ENCODE measurements at places on chromosomes 3 and 15.

- peak; percentile 81 for DNase-seq
Measured at GRCh38 chr3:14452740-14453710, 50.6 kb downstream of the SLC6A6 start.

GRCh38 chr3:43858294-43858701 is 167.6 kb downstream of the ABHD5 start:
- DNase-seq: no peak

DNA sequence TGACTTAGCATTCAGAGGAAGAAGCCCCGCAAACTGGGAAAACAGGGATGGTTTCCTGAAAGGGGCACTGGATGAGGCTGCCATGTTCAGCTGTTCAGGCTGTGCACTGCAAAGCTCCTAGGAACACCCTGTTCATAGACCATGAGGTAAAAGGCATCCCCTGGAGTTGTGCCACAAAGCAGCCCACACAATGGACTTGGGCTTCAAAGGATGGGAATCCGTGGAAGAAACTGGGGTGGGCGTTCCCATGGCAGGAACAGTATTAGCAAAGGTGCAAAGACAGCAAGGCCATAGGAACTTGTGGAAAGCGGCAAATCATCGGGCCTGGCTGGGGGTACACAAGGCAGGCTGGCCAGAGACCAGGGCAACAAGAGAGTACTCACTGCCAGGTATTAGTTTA is 8.9 kb downstream of the OXTR start:
- no peak for DNase-seq

DNA sequence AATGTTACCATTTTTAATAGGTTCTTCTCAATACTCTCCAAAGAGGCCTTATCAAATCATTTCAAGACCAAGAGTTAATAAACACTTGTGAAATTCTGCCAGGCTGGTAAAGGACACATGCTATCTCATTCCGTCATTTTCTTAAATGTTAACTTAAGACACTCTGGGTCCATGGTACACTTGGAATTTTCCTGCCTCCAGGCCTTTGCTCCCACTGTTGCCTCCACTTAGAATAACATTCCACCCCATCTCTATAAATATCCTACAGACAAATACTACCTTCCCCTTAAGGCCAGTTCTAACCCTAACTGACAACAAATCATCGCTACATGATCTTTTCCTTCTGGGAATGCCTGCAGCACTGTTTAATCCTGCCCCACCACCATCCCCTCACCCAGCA is 24.1 kb downstream of the MAGI1 start:
- DNase-seq: no peak

DNA sequence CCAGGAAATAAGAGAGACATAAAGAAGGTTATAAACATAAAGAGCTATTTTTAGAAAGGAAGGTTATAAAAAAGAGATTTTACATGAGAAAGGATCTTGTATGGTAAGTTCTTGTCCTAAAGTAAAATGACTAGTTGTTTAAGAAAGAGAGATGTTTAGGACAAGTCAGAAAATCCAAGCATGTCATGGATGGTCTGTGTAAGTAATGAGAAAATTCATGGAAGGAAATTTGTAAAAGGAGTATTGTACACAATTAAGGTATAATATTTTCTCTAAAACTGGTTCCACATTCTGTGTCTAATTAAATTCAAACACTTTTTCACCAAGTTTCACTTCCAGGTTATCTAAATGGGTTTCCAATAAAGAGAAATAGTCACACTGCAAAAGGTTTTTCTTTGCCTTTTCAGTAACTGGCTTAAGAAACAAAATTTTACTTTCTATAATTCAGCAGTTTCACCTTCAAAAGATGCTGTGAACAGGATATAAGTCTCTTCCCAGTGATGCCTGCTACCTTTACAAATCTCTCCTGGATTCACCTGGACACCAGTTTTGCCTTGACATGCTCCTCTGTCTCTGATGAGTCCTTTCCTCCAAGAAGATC is 455.7 kb downstream of the ZIC1 start:
- no peak for DNase-seq

- no peak for DNase-seq
Measured at GRCh38 chr3:64368257-64369020, 143.2 kb upstream of the PRICKLE2 start.

DNA sequence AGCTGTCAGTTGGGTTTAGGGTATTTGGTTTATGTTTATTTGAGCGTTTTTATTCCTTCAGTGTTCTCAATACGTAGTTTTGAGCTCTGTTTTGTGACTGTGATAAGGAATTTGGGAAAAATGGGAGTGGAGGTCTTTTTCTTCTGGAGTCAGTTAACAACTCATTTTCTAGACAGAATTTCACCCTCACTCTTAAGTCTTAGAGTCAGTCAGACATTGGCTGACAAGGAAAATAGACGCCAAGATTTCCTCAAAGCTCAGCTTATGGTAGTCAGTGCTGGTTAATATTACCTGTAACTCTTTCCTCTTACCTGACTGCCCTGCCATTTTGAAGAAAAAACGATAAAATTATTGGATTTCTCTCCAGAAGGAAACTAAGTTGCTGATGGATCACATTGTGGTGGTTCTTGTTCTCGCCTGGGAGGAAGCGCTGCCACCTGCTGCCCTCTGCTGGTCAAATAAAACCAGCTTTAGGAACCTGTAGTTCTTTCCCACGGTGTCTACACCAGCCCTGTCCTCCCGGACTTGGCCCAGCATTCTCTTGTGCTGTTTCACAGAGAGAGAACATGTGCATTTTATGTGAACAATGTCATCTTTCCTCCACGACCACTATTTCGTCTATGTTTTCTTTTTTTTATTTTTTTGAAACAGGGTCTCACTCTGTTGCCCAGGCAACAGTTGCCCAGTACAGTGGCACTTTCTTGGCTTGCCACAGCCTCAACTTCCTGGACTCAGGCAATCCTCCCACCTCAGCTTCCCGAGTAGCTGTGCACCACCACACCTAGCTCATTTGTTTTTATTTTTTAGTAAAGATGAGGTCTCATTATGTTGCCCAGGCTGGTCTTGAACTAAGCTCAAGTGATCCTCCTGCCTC is 41.4 kb upstream of the UMPS start:
- peak; percentile 50 for DNase-seq

GRCh38 chr3:52293491-52294319 is 6.1 kb downstream of the GLYCTK start:
- no peak for DNase-seq

DNA sequence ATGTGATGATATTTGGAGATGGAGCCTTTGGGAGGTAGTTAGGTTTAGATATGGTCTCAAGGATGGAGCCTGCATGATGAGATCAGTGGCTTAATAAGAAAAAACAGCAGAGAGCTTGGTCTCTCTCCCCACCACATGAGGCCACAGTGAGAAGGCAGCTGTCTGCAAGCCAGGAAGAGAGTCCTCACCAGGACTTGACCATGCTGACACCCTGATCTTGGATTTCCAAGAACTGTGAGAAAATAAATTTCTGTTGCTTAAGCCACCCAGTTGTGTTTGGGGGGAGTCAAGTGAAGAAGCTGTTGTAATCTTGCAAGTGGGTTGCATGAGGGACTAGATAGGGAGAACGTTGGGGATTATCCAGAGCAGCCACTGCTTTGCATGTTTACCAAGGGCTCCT is 62.3 kb upstream of the TNFAIP8L3 start:
- no peak for DNase-seq

DNA sequence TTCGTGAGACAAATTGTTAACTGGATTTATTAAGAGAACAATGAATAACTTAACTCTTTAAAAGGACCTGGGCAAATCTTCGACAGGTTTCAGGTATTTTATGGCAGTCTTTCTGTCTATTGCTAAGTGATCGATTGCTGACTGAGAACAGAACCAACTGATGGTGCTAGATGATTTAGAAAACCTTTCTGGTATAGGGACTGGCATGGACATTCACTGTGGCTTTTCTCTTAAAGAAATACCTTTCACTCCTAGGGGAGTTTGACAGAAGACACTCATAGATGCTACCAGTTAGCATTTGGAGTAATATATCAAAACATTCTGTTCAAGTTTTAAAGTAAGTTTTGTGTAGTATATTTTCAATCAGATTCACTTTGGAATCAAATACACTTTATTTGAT is 654 bp downstream of the PPARG start:
- DNase-seq: no peak

DNA sequence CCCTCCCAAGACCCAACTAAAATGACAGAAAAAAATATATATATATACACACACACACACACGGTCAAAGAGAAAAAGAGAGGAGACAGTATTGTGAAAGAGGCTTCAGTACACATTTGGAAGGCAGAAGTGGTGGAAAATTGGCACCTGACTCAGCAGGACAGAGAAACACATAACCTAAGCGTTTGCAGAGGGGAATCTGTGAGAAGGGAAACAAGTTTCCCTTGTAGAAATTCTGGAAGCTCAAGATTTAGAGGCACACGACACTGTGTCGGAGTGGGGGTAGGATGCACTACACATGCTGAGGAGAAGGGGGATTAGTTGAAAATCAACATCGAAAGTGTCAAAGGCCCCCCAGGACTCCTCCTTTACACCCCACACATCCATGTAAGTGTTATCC is 53.1 kb downstream of the PAK2 start:
- no peak for DNase-seq

- no peak for DNase-seq
Measured at GRCh38 chr15:41852736-41853590, 14.3 kb downstream of the PLA2G4B start.

GRCh38 chr15:71451130-71451529 is 335.9 kb downstream of the THSD4 start:
- no peak for DNase-seq

DNA sequence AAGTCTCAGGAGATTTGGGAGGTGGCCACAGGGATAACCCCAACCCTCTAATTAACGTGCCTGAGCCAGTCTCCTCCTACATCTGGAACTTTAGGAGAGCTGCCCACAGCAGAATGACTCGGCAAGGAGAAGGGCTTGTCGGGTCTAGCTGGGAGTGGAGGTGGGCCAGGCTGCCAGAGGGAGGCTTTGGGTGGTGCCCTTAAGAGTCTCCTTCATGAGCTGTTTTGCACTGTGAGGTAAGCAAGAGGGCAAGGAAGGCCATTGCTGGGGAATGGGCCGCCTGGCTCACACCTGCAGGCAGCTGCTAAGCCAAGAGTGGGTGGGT is 3.6 kb upstream of the TNK2 start:
- no peak for DNase-seq

DNA sequence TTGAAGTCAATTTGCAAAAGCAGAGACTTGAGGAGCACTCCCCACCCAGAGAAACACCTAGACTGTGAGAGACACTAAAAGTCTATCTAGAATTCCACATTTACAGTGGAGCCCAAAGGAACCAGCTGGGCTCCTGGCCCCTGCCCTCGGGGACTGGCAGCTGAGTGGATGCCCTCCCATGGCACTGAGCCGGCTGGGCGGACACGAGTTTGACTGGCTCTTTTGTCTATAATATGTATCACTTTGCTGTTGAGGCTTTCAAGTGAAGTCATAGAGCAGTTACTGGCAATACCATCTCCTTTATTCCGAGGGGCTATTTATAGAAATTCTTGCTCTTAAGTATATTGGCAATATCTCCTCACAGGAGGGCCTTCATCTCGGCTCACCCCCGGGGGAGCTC is 65.8 kb upstream of the TNFAIP8L3 start:
- no peak for DNase-seq

All from non-pigmented ciliary epithelial cell (primary cell).